T-helper 1 cell treated with Interleukin-12 subunit alpha and Interleukin-12 subunit beta and Interleukin-4 antibody, amounts not matched to agents 30 ng/mL and 1 ng/mL, for 36 hours (primary cell): ENCODE measurements at places on chromosomes 6 and 20. TPM values are rescaled to one million over a fixed set of nuclear protein-coding genes. Genes with fewer than 3 reads are reported as not detected.

GNAS gene
- 649 and 675 TPM in 2 replicates for total RNA-seq

C6orf141 gene
- not detected in 2 replicates for total RNA-seq

COX4I2 gene
- total RNA-seq: not detected in 2 replicates

COL9A1 gene
- total RNA-seq: not detected in 2 replicates

PBOV1 gene
- total RNA-seq: not detected in 2 replicates

TAF4 gene
- total RNA-seq: 23.2 and 28.4 TPM in 2 replicates

ANKRD6 gene
- 3.8 and 5.9 TPM in 2 replicates for total RNA-seq
